ENCODE measurements at places on chromosomes 5 and 9.

GRCh38 chr9:75181750-75182149, 93.4 kb downstream of the OSTF1 start:
- DNase-seq = no peak

GRCh38 chr5:108989761-108990392, 242.2 kb downstream of the FER start:
- DNase-seq = no peak

- no peak for DNase-seq
These were observed 122.6 kb downstream of the SAXO1 start for GRCh38 chr9:18910435-18910834.

DNA sequence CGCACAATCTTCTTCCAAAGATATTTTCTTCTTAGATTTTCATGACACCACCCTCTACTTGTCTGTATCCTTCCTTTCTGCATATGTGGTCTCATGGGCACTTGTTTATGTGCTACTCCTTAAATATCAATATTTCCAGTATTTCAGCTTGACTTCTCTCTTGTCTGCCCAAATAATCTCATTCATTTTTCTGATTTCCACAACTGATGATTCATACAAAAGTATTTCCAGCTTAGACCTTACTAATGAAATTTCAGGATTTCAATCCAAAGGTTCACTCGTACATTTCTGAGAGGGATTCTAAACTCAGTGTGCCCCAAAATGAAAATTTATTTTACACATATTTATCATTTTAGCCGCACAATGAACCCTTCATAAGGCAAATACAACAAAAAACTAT, 928.9 kb upstream of the C9orf72 start:
- DNase-seq = no peak

DNA sequence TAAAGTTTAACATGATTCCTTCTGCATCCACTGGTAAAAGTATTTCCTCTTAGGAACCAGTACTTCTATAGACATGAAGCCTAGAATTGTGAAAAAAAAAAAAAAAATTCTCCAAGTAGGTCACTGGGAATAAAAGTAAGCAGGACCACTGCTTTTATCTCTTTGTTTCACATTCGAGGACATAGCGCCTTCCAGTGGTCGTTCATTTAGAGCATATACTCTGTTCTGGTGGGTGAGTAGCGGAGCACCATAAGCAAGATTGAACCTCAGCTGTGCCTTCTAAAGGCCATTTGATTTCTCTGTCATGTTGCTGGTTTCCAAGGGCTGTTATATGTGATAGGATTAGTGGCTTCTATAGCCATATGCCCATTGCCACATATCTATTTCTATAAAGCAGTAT, 393.1 kb downstream of the TMEM232 start:
- DNase-seq = no peak

DNA sequence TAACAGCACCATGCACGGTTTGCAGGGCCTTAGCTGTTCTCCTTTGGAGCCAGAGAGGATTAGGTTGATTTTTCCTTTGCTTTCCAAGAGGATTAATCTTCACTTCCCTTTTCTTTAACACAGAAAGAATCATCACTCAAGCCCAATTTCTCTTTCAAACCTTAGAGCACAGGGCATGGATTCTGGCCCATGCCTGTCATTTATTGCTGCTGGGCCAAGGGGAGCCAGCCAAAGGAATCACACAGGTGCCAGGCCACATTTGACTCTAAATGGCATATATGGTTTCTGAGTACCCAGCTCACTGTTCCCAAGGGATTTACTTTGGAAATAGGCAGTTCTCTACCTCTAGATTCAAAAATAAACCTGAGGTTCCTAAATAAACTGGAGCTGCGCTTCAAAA, 58.3 kb downstream of the FBXL7 start:
- no peak for DNase-seq

DNA sequence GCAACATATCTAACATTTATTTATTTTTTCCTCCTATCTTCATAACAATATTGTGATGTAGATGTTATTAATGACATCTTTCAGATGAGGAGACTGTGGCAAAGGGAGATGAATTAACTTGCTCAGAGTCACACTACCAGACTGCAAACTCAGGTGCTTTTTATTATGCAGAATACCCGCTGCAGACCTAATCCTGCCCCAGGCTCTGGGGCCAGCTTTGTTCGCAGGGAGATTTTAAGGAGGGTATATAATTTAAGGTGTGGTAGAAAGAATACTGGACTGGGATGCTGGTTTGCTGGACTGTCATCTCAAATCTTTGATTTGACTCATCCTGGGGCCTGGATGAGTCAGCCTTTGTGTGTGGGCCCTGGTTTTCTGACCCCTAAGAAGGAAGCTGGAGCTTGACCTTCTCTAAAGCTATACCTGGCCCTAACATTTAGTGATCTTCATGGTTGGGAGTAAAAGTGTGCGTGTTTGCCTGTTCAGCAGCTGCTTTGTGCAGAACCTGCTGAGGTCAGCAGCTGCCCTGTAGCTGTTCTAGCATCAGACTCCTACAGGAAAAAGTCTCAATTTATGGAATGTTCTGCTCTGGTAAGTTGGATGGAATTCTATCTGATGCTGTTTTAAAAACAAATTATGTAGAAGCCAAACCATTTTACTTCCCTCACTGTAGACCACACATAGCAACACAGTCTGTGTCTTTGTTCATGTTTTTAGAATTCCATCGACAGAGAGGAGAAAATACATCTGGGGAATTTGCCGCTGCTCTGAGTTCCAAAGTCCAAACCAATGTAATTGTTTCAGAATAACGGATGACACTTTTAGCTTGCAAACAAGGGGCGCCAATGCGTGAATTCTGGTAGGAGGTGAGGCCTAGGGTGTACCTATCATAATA, 4.5 kb downstream of the SLC36A1 start:
- no peak for DNase-seq

GRCh38 chr5:54150841-54151240, 159.5 kb downstream of the ARL15 start:
- no peak for DNase-seq

DNA sequence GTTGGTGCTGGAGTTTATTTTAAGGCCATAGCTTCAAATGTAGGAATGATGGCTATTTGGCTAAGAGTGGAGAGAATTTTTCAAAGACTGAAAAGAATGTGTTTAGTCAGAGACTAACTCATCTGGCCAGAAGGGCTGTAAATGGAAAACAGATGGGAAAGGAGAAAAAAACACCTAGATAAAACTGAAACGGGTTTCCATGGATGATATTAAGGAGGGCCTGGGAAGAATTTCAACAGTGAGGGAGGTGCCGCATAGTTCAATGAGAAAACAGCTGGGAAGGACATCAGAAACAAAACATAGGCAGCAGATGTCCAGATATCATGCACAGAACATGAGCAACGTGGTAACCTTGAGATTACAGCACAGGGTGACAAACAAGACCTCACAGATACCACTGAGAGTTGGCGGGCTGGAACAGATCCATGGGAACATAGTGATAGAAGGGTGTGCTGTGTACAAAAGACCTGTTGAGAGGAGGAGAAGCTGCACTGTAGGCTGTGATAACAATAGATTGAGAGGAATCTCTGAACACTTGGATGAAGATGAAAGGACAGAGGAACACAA, 31.2 kb upstream of the RAD23B start:
- DNase-seq = peak; percentile 45

DNA sequence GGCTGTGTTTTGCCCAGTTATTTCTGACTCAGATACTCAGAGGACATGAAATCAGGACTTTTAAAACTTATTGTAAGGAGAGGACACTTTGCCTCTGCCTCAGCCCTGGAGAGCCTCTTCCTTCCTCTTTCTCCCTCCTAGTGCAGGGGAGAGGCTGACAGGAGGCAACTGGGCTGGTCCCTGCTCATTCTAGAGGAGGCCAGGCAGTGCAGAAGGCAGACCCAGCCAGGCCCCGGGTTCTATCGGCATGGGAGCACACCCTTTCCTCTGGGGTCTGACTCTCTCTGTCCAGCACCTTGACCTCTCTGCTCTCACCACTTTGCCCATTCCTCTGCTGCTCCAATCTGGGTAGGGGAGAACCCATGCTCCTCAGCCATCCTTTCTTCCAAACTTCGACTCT, 16.0 kb upstream of the SMIM32 start:
- DNase-seq = no peak

DNA sequence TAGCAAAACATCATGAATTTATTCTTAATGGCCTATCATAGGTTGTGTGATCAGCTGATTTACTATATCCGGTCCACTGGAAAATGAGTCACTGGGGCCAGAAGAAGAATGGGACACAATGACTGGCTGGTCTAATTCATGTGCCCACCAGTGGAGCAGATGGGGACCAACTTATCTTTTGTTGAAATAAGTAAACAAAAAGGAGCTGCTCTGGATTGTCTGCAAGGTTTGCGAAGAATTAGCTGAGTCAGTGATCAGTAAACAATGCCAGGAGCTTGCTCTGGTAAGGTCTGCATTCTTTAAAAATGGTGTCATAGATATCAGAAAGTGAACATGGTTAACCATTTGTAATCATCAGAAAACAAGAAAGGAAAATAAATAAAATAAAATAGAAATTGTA, 128.0 kb downstream of the RASEF start:
- DNase-seq = no peak

GRCh38 chr9:27385606-27386322, 88.8 kb upstream of the EQTN start:
- DNase-seq = no peak

DNA sequence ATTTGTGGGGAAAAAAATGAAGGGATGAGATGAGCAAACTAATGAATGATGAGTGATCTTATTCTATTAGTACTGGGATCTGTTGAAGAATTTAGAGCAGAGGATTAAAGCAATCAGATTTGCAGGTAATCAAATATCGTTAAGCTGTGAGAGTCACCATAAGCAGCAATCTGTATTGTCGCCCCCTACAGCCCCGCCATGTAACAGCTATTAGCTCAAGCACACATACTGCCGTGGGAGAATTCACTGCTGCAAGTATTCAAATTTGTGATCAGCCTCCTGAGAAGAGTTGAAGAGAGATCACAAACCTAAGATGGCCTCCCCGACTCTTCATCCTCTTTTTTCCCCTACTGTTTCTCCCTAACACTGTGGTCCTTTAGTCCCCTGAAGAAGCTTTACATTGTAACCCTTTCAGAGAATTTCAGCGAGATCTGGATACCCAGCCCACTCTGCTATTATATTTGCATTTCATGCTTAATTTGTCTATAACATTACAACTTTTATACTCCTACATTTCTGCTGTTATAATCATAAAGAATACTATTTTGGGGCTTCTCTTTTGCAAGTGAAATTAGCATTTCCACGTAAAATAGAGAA, 28.5 kb upstream of the PHF24 start:
- peak; percentile 53 for DNase-seq

- no peak for DNase-seq
These were observed 30.2 kb upstream of the CCNG1 start for GRCh38 chr5:163407034-163407655.

- DNase-seq = no peak
These were observed 461.3 kb downstream of the SPOCK1 start for GRCh38 chr5:137037848-137038247.

DNA sequence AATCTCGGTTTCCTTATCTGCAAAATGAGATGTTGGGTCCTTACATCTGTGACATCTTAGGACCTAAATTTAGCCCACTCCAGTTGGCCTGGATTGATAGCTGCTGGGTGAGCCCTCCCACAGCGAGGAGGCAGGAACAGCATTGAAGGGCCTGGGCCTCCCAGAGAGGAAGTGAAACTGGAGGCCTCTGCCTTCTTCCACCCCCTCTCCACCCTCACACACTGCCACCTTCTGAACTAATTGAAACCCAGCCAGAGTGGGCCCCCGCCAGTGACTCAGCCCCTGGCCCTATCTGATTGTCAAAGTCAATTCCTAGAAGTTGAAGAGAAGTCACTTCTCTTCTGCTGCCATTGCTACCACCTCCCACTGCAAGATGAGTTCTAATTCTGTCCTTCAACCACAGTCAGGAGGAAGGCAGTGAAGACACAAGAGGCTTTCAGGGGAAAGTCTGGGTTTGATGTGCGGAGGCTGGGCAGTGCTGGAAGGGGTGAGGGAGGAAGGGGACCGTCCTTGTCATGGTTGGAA, 55.2 kb upstream of the NEK6 start:
- DNase-seq = peak; percentile 36

DNA sequence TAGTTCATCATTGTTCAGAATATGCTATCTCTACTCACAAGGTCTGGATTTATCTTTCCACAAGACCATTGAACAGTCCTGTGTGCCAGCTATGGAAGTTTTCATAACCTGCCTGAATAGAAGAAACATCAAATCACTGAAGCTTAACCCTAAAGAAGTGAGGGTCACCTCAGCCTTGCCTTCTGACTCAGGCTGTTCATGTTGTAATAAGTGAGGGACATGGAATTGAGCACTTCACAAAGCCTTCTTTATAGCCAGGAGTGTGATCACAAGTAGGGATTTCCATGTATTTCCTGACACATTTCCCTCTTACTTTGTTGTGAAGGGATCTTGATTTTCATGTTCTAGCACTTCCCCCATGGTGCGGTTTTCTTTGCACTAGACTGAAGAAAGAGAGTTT, 577.5 kb upstream of the WWC1 start:
- no peak for DNase-seq

DNA sequence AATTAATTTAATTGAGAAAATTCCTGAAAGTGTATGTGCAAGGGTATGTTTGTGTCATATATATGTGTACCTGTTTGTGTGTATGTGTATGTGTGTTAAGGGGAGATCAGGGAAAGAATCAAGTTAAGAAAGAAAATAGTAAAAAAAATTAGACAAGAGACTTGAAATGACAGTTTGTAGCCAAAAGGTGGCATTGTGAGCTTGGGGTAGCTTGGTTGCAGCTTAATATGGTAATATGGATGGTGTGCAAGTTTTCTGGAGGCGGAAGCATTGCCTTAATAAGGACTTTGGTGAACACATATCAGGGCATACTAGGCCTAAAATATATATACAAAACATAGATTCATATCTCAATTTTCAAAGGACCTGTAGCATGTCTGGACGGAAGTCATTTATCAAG, 129.9 kb downstream of the INSYN2B start:
- no peak for DNase-seq

DNA sequence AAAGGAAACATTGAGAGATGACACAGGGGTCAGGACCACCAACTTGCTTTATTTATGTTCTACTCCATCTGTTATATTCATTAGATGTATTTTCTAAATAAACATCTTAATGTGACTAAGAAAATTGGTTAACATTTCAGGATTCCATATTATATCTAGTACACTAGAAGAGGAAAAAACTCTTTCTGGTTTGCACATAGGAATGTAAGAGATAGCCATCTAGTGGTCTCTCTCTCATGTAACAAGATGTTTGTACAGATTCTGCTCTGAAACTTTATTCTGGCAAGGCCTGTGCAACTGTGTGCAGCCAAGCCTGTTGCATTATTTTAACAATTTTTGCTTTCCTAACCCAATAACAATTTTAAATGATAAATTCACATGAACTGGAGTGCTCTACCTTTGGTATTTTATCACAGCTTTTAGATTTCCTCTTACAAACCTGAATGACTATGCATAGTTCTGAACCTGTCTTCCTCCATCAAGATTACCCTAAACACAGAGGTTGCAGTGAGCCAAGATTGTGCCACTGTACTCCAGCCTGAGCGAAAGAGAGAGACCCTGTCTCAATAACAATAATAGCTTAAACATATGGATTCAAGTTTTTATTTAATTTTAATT, 148.2 kb downstream of the GIN1 start:
- no peak for DNase-seq

- DNase-seq = no peak
These were observed 26.6 kb downstream of the PALM2AKAP2 start for GRCh38 chr9:109806506-109807115.

All from dorsolateral prefrontal cortex (tissue), 122 donors.